ENCODE measurements at places on chromosomes 4 and X.

DNA sequence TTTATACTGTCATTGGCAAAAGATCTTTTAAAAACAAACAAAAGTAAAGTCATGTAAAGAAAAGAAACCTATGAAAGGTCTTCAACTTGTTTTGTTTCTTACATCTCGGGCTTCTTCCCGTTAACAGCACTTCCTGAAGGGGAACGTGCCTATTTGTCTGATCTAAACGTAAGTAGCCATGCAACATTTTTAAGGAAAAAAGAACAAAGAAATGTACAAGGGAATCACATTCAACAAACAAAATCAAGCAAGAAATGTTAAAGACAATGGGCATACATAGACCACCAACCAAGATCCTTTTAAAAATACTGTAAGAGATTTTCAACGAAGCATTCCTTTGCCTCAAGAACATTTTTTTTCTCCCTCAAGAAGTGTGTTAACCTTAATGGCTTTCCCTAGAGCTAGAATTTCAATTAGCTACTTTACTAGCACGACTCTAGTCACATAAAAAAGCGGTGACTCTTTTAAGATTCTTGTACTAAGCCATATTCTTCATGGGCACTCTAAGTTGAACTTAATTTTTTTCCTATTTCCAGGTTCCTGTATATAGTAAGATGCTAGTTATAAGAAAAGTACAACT, 112.0 kb upstream of the TTC29 start:
- DNase-seq: peak; percentile 15

DNA sequence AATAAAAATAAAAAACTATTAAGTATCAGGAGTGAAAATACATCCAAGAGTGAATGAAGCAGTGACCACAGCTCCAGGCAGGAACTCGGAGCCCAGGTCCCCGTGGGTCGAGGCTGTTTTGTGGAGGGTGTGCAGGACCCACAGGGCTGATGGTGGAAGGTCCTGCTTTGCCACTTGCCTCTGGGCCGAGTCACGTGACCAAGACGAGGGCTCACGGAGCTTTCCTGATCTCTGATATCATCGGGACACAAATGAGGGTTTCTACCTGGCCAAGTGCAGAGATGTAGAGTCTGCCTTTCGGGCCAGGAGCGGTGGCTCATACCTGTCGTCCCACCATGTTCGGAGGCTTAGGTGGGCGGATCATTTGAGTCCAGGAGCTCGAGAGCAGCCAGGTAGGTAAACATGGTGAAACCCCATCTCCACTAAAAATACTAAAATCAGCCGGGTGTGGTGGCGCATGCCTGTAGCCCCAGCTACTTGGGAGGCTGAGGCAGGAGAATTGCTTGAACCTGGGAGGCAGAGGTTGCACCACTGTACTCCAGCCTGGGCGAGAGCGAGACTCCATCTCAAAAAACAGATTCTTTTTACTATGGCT, 7.2 kb downstream of the SLC25A6 start:
- DNase-seq: no peak

DNA sequence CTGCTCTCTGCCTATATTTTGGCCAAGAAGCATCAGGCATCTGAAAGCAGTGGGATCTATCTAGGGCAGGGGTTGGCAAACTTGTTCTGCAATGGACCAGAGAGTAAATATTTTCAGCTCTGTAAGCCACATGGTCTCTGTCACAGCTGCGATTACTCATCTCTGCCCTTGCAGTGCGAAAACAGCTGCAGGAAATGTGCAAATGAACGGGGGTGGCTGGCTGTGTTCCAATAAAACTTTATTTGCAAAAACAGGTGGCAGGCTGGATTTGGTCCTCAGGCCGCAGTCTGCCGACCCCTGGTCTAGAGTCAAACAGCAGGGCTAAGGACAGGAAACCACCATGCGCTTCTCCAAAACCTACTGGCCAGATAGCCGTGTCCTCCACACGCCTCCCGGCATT, 48.6 kb downstream of the ACOX3 start:
- DNase-seq: peak; percentile 63

- peak; percentile 69 for DNase-seq
Measured at GRCh38 chr4:80307183-80307735, 28.3 kb upstream of the CFAP299 start.

DNA sequence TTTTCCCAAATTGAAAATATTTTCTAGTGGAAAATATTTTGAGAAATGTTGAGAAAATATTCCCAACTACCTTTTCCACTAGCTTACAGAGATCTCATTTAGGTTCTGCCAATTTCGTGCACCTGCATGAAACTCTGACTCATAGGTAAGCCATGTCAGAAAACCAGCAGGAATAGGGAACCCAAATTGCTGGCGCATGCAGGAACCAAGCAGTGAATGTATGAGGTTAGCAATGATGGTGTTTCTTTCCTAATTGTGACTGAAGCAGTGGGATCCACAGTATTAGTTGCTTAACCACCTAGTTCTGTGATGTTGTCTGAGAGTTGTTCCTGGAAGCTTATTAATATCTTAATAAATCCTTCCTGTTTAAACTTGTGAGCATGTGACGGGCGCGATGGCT, 381.0 kb upstream of the TRAM1L1 start:
- DNase-seq: no peak

DNA sequence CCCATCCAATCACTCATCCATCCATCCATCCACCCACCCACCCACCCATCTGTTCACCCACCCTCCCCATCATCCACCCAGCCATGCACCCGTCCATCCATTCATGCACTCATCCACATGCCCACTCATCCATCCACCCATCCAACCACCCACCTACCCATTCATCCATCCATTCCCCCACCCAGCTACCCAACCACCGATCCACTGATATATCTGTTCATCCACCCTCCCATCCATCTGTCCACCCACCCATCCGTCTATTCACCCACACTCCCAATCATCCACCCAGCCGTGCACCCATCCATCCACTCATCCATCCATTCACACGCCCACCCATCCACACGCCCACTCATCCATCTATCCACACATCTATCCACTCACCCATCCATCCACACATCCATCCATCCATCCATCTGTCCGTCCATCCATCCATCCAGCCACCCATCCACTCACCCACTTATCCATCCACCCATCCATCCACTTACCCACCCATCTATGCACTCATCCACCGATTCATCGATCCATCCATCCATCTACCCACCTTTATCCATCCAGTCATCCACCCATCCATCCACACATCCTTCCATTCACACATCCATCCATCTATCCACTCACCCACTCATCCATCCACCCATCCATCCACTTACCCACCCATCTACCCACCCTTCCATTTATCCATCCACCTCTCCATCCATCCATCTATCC, 28.4 kb downstream of the ASMTL start:
- DNase-seq: no peak

DNA sequence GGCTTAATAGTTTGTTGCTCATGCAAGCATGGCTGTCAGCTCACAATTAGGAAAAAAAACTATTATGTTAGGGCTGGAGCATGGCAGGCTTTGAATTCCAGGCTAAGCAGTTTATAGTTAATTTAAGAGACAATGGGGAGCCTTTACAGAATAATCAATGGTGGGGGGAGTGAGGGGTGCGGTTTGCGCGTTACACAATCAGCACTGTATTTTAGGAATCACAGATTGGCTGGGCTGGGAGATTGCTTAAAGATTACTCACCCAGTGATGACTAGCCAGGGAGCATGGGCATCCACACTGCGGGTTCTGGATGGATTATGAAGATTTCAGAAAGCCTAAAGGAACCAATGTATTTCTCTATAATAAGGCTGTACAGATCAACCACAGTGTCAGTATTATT, 186.6 kb downstream of the SOX3 start:
- DNase-seq: peak; percentile 7

DNA sequence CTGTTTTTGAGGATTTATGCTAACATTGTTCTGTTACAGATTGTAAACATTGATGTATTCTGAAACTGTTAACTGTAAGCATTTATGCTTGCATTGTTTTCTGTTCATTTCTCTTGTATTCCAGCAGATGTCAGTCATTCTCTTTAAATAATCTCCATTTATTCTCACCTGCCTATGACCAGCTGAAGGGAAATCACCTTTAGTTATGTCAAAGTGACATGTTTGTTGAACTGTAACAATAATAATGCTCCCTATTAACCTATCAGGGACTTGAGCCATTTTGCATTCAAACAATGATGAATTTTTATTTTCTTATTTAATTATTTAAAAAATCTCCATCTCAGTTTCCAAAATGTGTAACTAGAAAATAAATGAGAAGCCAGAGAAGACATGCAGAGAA, 58.0 kb downstream of the SPCS3 start:
- DNase-seq: peak; percentile 24

DNA sequence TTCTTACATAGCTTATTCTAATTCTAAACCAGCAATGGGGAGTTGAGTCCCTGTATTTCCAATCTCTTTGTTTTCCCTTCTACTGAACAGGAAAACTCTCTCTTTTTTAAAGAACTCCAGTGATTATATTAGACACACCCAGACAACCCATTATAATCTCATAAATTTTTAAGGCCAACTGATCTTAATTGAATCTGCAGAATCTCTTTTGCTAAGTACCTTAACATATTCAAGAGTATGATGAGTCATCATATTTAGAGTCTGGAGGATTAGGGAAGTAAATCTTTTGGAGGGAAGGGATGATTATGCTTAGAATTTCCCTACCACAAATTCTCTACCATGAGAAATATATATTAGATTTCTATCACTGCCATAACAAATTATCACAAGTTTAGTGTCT, 705.1 kb downstream of the CENPC start:
- DNase-seq: no peak

GRCh38 chrX:111365770-111366325, 46.1 kb downstream of the DCX start:
- no peak for DNase-seq

DNA sequence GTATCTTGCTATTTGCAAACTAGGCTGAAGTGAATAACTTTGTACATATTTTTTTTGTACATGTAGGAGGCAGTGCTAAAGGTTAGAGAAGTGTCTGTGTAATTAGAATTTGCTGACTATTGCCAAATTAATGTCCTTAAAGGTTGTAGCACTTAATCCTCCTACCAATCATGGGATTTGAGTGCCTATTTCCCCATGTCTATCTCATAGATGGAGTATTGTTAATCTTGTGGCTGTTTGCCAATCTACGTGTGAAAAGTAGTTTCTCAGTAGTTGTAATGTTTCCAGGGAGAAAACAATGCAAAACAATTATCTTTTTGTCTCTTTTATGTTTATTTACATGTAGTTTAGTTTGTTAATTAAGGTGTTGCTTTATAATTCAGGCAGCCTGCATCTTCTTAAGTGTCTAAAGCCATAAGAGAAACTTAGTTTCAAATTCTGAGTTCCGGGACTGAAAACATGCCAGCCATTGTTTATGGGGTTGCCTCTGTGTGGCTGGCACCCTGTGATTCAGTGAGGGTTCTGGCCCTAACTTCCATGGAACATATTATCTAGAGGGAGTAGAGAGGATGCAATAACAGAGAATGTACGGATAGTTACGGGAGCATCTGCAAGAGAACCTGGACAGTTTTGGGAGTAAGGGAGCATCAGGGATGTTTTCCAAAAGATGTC, 142.4 kb downstream of the KLHL8 start:
- no peak for DNase-seq

GRCh38 chr4:26330186-26330787, 9.5 kb downstream of the RBPJ start:
- DNase-seq: peak; percentile 63

GRCh38 chrX:77743720-77744119, 42.3 kb downstream of the ATRX start:
- peak; percentile 8 for DNase-seq
